CD4-positive, alpha-beta T cell treated with Interleukin-6 at 100 ng/mL for 8 hours (primary cell): ENCODE measurements at places on chromosomes 5 and 9.
A peak's percentile ranks its signal among the peaks of the same experiment; 100 is the strongest.

DNA sequence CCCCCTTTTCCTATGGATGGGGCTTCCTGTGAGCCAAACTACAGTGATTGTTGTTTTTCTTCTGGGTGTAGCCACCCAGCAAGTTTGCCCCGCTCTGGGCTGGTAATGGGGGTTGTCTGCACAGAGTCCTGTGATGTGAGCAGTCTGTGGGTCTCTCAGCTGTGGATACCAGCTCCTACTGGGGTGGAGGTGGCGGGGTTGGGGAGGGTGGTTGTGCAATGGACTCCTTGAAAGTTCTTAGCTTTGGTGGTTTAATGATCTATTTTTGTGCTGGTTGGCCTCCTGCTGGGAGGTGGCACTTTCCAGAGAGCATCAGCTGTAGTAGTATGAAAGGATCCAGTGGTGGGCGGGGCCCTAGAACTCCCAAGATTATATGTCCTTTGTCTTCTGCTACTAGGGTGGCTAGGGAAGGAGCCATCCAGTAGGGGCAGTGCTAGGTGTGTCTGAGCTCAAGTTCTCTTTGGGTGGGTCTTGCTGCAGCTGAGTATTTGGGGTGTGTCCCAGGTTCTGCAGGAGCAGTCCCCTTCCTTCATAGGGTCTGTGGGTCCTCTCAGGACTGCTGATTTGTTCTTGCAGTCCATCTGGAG, 275.6 kb upstream of the PAPPA start:
- DNase-seq, result no peak

DNA sequence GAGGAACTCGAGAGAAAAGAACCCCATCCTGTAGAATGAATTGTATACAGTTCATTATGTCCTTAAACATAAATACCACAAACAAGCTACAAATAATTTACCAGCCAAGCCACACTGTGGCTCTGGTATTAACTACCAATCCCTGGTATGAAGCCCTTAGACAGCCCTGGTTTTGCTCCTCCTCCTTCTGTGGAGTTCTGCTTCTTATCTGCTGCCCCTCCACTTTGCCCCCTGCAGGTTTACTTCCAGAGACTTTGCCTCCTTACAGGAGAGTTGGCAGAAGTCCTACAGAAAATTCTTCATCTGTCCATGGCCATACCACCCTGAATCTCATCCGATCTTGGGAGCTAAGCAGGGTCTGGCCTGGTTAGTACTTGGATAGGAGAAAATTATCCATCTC, 219.8 kb downstream of the ACTL7B start:
- DNase-seq, result no peak

GRCh38 chr9:130604295-130604694, 24.9 kb downstream of the FUBP3 start:
- no peak for DNase-seq

DNA sequence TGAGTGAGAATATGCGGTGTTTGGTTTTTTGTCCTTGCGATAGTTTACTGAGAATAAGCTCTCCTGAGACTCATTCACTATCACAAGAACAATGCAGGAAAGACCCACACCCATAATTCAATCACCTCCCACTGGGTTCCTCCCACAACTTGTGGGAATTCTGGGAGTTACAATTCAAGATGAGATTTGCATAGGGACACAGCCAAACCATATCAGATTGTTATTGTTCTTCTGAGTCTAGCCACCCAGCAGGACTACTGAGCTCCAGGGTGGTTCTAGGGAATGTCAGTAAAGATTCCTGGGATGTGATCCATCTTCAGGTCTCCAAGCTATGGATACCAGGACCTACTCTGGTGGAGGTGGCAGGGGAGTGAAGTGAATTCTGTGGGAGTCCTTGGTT, 2075.1 kb upstream of the CDH9 start:
- no peak for DNase-seq

DNA sequence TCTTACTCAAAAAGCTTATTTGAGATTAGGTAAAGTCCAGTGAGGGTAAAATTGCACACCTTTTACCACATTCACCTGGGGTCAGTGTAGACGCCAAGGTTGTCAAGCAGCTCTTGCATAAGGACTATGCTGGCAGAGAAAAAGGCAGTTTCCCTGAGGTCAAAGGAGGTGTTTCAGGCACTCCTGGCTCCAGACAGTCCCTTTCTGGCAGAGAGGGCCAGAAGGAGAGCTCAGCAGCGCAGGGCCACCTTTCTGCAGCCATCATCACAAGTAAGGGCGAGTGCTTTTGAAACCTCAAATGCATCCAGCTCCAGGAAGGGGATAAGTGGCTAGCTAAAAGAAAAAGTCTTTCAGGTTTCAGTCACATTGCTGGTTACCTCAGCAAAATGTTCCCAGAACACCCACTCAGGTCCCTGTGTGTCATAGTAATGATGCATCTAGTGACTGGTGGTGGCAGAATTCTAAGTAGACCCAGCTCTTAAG, 16.7 kb upstream of the IL13 start:
- DNase-seq, result no peak

- DNase-seq, result no peak
Measured at GRCh38 chr9:136182420-136182787, 22.5 kb downstream of the LHX3 start.

DNA sequence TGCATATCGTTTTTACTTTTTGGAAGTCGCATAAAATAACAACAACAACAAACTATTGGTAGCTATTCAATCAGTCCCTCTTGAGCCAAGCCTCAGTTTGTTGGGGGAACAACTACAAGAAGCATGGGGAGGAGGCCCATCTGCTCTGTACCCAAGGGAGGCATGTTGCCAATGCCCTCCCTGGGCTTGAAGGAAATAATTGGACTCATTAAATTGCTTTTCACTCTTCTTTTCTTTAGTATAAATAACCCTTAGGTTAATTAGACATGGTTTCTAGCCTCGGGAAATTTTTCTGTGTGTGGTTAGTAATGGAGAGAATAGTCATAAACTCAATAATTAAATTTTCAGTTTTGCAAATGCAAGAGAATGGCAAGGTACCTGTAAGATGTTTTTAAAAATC, 500.7 kb downstream of the TLE4 start:
- no peak for DNase-seq

GRCh38 chr5:178312880-178313282, 80.3 kb upstream of the PHYKPL start:
- DNase-seq, result no peak

GRCh38 chr9:99361817-99362216, 139.7 kb downstream of the SEC61B start:
- no peak for DNase-seq

DNA sequence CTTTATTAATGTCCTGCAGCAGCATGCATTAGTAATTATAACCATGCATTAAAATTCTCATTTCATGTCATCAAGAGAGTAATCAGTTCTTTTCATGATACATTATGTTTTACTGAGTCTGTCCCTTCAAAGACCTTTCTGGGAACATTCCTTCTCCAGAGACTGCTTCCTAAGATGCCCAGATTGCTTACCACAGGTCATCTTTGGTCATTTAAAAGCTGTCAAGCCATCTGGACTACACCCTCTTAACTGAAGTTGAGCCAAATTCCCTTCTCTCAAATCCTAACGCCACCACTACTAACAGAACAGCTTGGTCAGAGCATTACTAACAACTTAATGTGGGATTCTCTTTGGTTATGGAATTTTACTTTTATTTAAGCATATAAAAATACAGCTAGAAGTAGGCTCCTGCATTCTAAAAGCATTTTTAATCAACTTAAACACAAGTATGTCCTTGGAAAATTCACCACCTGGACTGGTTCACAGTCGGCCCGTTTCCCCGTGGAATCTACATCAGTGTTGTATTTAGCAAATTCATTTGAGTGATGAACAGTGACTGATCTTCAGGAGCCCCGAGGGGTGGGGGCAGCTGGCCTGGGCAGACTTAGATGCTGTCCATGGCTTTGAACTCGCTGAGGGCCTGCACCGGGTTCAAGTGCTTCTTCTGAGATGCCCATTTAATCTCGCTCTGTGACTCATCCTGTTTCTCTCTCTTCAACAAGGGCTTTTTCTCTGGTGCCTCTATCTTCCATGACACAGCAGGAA, 92.8 kb upstream of the CCDC112 start:
- DNase-seq, result no peak

- DNase-seq, result no peak
Measured at GRCh38 chr9:101460965-101461364, 25.4 kb upstream of the ALDOB start.

GRCh38 chr5:65801352-65801783, 79.4 kb downstream of the NLN start:
- DNase-seq, result no peak

DNA sequence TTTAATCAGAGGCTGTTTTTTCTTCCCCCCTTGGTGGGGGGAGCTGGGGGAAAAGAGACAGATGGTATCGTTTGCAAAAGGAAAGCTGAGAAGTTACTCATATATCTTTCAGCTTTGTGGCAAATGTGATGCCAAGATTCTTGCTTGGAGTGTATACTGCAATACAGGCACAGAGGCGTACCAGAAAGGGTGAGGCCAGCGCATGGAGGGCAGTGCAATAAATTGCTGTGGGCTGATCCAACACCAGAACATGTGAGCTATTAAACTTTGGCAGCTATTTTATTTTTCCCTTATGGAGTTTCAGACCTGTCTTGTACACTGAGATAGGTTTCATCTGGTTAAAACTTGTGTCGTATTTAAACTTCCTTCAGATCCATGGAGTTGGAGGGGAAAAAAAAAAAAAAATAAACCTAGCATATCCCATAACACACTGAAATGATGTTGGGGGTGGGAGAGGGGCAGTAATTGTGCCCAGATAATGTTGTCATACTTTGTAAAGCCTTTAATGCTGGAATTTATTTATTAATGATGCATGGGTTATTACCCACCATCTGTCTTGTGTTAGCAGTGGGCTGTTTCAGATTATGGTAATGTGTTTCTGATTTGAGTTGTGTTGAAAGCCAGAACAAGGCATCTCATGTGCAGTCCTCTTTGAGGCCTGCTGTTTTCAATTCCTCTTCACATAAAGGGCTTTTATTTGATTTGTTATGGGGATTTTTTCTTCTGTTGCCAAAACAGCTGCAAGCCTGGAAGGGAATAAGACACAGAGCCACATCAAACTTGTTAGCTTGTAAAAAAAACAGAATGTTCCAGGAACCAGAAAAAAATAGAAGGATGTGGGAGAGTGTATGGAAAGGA, 891.3 kb downstream of the TLE1 start:
- no peak for DNase-seq

GRCh38 chr9:135090547-135090946, 3.1 kb downstream of the OLFM1 start:
- no peak for DNase-seq

DNA sequence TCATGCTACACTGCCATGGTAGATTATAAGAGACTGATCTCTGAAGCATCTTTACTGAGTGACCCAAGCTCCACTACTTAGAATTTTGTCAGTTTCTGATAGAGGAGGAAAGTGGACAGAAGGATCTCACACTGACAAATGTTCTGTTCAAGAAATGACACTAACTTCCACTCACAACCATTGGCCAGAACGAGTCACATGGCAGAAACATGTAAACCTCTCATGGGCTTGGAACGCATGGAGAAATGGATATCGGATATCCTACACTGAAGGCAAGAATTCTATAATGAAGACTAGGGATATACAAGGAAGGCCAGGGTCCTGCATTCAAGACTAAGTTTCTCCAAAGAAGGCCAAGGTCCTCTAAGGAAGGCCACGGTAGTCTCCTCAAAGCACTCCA, 31.1 kb downstream of the EGFLAM start:
- no peak for DNase-seq

- no peak for DNase-seq
Measured at GRCh38 chr9:136615631-136616306, 46.9 kb upstream of the EGFL7 start.

- no peak for DNase-seq
Measured at GRCh38 chr5:159132429-159133040, 32.8 kb upstream of the EBF1 start.

DNA sequence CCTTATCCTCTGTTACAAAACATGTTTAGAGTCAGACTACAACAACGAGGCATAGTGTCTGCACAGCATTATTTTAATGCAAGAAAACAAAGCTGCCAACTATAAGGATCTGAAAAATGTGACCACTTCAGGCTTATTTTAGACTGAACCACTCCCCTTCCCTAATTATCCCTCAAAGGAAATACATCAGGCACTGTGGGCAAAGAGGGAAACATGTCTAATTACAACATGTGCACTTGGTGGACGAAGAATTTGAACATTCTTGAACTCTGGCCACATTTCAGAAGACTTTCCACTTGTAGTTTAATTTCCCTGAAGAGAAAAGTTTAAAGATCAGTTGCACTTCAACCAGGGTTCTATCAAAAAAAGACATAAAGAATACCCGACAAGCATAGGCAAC, 3.8 kb downstream of the MTMR12 start:
- no peak for DNase-seq

DNA sequence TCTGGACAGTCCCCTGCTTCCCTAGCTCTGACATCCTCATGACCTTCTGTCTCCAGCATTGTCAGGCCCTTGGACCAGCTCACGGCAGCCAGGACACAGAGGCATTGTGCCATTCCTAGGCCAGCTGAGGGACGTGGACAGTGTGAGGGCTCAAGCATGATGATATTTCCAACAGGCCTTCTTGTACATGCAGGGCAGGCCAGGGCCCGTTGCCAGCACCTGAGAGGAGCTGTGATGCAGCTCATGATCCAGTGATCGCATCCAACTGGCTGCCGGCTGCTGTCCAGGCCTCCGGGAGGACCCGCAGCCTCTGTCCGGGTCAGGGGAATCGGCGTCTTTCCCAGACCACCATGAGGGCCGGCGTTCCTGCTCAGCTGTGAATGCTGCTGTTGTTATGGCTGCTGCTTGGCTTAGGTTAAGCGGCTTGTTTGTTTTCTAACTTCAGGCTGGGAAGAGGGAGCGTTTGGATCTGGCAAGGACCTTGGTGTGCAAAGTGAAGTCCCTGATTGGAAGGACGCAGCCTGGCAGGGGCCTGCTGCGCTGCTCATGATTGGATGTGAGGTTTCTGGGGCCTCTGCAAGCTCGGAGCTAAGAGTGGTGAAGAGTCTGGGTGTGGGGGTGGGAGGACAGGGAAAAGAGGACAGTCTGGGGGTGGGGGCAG, 53.8 kb downstream of the PDZD2 start:
- DNase-seq, result no peak

GRCh38 chr5:98774192-98775033, 950 bp downstream of the RGMB start:
- DNase-seq, result peak; percentile 48

GRCh38 chr5:35828082-35828598, 28.6 kb upstream of the IL7R start:
- no peak for DNase-seq

DNA sequence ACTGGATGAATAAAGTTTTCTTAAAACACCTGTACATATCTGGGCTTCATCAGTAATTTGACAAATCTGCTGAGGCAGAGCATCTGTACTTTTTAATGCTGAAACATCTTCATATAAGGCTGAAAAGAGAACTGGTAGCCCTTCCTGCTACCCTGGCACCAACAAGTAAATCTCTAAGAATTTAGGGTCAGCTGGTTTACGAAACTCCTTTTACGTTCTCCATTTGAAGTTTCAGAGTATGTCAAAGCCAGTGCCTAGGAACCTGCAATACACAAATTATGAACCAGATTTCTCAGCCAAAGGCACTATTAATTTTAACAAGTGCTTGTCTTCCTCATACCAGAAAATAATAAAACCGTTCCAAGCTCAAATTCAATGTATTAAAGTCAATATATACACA, 3.8 kb downstream of the ZFAND5 start:
- DNase-seq, result no peak

GRCh38 chr5:178231539-178232123, 971 bp downstream of the PHYKPL start:
- no peak for DNase-seq

- DNase-seq, result no peak
Measured at GRCh38 chr9:131552030-131552429, 6.7 kb downstream of the PRRT1B start.

GRCh38 chr9:123562844-123563346, 206.9 kb downstream of the CRB2 start:
- DNase-seq, result no peak
